Activated T-helper 1 cell treated with Interleukin-2 at 50 U/mL for 16 hours (primary cell): ENCODE measurements at places on chromosomes 11 and 22.

DNA sequence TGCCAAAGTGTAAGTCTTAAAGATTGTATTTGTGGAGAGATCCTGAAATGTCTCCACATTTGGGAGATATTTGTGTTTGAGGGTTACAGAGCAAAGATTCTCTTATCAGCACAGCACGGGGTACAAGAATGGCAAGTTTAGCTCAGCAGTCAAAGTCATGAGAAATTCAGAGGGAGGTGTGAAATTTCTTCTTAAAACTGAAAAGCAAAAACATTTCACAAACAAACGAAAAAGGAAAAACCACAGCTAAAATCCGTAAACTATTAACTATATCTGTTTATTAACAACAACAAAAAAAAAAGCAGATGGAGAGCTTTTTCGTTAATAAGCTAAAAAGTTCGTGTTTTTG is 40.9 kb upstream of the ETS1 start:
- no peak for DNase-seq

GRCh38 chr22:33986954-33987353 is 66.7 kb upstream of the LARGE1 start:
- DNase-seq, result no peak

DNA sequence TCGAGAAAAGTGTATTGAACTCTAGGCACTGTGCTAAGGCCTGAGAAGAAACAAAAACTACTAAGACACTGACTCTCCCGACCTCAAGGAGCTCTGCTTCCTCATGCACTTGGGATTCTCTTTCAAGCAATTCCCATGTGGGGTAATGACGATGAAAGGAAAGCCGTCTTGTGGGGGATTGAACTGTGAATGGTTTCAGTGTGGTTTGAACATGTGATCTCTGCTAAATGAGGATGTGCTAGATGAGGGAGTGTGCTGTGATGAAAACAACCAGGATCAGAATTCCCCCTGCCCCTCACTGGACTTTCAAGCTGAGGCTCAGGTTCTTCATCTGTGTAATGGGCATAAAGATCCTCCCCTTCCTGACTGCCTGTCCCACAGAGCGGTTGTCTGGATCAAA is 74.9 kb downstream of the DEPDC5 start:
- no peak for DNase-seq

GRCh38 chr22:37313376-37314314 is 31.3 kb downstream of the CYTH4 start:
- DNase-seq, result no peak

DNA sequence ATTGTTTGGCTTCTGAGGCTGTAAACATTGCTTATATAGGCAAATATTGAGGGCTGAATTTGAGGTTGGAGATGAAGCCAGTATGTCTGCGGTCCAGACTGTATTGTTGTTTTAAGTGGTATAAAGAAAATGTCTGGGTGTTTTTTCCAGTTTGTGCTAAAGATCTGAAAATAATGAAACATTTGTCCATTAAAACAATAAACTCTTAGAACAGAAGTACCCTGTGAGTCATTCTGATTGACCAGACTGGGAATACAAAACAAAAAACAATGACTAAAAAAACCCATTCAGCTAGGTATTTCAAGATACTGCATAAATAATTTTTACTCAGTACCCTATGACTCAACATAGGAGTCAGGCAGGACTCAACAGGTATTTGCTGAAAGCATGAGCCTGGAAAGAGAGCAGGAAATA is 20.4 kb downstream of the ALKBH8 start:
- no peak for DNase-seq

- no peak for DNase-seq
Measured at GRCh38 chr11:60872961-60873524, 5.7 kb downstream of the ZP1 start.

GRCh38 chr11:66339686-66340483 is 3.7 kb upstream of the RIN1 start:
- no peak for DNase-seq

GRCh38 chr11:100176456-100176855 is 510.6 kb upstream of the ARHGAP42 start:
- DNase-seq, result no peak

DNA sequence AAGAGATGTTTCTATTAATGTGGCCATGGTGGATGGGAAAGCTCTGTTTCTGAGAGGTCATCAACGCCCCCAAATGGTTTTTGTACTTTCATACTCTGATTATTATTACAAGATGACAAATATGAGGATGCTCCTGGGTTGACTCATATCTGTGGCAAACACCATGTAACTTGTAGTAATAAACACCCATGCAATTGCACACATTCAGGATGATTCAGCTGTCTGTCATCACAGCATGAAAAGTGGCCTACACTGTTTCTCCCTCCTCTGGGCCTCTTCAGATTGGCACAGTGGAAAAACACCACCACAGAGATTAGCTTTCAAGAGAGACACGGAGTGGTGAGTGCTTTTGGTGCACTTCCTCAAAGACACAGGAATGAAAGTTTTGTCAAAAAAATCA is 85.4 kb downstream of the MTNR1B start:
- DNase-seq, result no peak

DNA sequence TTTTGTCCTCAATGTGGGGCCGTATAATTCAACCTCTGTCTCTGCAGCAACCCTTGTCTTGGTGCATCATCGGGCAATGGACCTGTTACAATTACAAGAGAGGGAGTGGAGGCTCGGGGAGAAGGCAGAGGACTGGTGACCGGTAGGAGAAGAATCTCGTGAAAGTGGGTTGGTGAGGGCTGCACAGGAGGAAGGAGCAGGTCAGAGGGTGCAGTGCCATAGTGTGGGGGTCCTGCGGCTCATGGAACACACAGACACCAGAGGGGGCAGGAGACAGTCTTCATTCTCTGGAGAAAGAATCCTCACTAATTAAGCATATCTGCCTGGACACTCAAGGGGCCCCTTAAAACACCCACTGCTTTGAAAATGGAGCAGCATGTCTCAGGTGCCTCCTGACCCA is 174.7 kb upstream of the B3GAT1 start:
- no peak for DNase-seq

DNA sequence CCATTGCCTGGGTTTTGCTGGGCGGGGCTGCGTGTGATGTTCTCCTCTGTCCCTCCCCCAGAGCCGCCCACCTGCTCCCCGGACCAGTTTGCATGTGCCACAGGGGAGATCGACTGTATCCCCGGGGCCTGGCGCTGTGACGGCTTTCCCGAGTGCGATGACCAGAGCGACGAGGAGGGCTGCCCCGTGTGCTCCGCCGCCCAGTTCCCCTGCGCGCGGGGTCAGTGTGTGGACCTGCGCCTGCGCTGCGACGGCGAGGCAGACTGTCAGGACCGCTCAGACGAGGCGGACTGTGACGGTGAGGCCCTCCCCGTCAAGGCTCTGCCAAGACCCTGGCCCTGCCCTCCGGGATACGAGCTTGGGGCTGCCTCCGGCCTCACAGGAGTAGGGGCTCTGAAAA is 27.0 kb upstream of the PPP6R3 start:
- no peak for DNase-seq

DNA sequence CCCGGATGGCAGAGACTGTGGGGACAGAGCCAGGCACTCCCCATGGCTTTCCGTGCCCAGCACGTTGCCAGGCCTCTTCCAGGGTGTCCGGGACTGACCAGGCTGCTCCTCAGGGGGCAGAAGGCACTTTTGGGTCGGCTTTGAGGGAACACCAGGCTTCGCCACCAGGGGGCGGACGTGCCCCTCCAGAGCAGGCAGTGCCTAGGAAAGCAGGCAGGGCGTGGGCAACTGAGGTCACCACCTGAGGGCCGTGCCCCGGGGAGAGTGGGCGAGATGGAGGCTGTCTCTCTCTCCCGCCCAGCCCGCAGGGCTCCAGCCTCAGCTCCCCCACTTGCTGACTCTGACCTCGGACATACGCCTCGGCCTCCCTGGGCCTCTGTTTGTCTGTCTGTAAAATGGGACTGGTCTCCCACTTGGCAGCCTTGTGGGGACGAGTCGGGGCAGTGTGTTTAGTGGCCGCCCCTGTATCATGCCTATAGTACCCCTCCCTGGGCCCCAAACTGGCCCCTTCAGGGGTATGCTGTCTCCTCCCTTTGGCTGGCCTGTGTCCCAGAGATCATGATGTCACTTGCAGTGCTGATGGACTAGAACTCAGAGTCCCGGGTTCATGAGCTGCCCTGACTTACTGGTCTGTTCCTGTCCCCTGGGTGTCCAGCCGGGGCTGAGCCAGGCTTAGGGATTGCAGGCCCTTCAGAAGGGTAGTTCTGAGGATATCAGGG is 4.4 kb upstream of the PRR5 start:
- DNase-seq, result peak; percentile 71

- DNase-seq, result no peak
Measured at GRCh38 chr11:34731603-34732002, 110.7 kb downstream of the EHF start.

DNA sequence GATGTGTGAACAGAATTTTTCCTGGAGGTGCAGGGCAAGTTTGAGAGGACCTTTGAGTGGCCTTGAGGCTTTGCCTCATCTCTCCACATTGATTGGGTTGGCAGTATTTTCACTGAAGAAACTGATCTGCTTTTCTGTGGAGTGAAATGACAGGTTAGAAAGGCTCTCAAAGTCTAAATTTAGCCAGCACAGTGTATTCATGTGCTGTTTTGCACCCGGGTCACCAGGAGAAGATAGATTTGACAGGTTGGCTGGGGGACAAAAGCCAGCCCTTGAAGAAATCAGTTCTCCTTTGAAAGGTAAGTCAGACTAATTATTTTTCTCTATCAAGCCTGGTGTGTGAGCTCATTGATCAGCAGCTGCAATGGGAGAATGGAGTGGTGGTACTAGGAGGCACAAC is 152.9 kb downstream of the DBX1 start:
- no peak for DNase-seq

DNA sequence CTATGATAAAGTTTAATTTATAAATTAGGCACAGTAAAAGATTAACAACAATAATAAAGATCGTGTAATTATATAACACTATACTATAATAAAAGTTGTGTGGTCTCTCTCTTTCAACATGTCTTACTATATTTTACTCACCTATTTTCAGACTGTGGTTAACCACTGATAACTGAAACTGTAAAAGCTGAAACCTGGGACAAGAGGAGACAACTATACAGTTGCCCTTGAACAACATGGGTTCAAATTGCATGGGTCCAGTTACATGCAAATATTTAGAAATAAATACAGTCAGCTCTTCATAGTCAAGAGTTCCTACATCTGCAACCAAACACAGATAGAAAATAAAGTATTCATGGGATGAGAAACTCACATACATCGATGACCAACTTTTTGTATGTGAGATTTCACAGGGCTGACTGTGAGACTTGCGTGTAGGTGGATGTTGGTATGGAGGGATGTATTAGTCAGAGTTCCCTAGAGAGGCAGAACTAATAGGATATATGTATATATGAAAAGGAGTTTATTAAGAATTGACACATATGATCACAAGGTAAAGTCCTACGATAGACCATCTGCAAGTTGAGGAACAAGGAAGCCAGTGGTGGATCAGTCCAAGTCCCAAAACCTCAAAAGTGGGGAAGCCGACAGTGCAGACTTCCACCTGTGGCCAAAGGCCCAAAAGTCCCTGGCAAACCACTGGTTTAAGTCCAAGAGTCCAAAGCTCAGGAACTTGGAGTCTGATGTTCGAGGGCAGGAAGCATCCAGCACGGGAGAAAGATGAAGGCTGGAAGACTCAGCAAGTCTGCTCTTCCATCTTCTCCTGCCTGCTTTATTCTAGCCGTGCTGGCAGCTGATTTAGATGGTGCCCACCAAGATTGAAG is 359.5 kb downstream of the INSC start:
- no peak for DNase-seq

GRCh38 chr11:61588728-61589191 is 7.9 kb upstream of the SYT7 start:
- no peak for DNase-seq

DNA sequence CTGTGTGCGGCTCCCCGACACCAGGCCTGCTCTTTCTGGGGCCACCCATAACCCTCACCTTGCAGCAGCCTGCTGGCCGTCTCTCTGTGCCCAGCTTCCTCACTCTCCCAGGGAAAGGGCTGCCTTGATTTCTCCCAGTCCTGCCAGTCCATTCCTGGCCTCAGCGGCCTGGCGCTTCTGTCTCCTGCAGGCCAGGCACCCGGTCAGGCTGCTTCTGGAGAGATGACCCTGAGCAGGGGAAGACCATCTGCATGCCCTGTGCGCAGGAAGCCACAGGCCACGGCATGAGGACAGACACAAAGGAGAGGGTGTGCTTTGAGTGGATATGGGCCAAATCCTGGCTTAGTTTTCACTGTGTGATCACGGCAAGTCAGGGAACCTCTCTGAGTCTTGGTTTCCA is 86.2 kb downstream of the TSPAN18 start:
- no peak for DNase-seq

- no peak for DNase-seq
Measured at GRCh38 chr22:35761037-35761436, 43.4 kb downstream of the APOL5 start.

- DNase-seq, result no peak
Measured at GRCh38 chr22:20033045-20033706, 12.3 kb downstream of the TANGO2 start.

GRCh38 chr11:124667601-124668000 is 5.9 kb downstream of the SIAE start:
- DNase-seq, result no peak

DNA sequence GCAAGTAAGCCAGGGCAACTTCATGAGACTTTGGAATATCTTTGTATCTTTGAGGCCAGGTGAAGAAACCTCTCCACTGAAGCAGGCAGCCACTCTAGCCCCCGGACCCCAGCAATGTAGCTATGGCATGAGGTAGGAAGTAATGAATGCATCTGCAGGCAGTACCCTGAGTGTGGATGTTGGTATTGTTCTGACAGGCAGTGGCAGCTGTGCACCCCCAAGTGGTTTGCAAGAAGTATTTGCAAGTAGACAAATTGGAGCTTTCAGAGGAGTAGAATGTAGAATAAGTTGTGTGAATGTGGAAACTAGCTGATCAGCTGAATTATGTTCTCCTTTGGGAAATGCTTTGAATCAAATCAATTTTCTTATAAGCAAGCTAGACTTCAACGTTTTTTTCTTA is 194.4 kb upstream of the PGR start:
- no peak for DNase-seq

- DNase-seq, result no peak
Measured at GRCh38 chr11:14029971-14030920, 67.7 kb downstream of the SPON1 start.

- no peak for DNase-seq
Measured at GRCh38 chr11:90732486-90732885, 509.6 kb upstream of the CHORDC1 start.

- no peak for DNase-seq
Measured at GRCh38 chr11:8000390-8000789, 13.3 kb downstream of the EIF3F start.

DNA sequence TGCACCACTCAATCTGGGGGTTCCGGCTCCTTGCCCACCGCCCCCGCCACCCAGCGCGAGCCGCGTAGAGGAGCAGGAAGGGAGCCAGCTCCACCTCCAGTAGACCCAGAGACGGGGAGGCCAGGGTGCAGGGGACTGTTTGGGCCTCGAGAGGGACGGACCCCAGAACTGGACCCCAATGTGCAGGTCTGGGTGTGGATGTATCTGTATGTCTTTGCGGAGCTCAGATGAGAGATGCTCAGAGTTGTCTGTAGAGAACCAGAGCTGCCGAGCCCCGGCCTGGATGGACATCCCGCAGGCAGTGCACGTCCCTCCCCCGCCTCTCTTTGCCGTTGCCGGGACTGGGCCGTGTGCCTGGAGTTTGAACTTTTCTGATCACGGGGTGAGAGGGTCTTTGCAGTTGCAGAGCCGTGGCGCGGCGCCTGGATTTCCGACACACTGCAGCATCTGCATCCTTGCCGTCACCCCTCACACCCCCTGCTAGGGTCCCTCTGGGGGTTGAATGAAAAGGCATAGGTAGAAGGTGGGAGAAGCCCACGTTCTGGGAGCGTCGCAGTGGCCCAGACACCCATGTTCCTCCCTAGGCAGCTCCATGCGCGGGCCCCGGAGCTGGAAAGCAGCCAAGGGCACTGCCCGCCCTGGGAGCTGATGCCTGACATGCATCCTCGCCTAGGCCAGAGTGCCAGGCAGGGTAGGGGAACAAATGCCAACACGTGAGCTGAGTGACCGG is 105.2 kb downstream of the KCNQ1 start:
- no peak for DNase-seq
